ENCODE measurements at places on chromosomes 7 and 10.

DNA sequence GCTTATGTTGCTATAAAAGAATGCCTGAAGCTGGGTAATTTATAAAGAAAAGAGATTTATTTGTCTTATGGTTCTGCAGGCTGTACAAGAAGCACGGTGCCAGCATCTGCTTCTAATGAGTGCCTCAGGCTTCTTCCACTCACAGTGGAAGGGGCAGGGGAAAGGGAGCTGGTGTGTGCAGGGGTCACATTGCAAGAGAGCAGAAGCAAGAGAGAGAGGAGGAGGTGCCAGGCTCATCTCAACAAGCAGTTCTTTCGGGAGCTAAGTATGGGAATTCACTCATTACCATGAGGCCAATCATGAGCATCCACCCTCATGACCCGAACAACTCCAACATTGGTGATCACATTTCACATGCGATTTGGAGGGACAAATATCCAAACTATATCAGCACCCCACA lies 17.2 kb upstream of the SLK start:
- no peak for DNase-seq

- DNase-seq: no peak
Measured at GRCh38 chr10:119407254-119407777, 135.2 kb downstream of the RGS10 start.

DNA sequence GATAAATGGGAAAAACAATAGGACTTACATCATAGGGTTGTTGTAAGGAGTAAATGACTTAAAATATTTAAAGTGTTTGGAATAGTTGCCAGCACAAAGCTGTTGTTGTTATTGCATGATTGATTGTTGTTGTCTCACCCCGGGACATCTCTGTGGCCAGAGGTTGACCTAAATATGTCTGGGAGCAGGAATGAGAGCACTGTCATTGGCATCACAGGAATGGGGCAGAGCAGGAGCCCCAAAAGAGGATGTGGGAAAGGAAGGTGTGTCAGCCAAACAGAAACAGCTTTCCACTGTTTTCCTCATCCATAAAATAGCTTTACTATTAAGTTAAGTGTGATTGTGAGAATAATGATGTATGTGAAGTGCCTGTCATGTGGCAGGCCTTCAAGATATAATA lies 121.6 kb downstream of the TMEM168 start:
- no peak for DNase-seq

DNA sequence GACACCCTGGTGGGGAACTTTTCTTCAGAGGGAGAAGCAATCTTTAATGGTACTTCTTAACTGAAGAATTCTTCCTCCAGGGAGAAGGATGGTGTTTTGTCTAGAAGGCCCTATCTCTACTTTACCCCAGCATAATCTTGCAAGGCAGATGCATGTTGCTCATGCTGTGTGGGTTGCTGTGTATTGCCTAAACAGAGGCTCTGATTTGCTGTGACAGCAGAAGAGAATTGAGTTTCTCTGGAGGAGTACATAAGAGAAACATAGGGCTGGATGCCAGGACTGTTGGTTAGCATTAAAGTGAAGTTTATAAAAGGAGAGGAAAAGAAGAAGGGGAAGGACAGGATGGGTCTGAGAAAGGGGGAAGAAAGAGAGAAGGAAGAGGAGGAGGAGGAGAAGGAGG lies 248.1 kb upstream of the HPS1 start:
- DNase-seq: no peak

DNA sequence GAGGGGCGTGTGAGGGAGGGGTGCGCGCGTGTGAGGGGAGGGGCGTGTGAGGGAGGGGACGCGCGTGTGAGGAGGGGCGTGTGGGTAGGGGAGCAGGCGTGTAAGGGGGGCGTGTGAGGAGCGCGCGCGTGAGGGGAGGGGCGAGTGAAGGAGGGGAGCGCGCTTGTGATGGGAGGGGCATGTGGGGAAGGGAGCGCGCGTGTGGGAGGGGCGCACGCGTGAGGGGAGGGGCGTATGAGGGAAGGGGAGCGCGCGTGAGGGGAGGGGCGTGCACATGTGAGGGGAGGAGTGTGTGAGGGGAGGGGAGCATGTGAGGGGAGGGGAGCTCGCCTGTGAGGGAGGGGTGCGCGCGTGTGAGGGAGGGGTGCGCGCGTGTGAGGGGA lies 19.1 kb downstream of the MXI1 start:
- DNase-seq: peak; percentile 93

DNA sequence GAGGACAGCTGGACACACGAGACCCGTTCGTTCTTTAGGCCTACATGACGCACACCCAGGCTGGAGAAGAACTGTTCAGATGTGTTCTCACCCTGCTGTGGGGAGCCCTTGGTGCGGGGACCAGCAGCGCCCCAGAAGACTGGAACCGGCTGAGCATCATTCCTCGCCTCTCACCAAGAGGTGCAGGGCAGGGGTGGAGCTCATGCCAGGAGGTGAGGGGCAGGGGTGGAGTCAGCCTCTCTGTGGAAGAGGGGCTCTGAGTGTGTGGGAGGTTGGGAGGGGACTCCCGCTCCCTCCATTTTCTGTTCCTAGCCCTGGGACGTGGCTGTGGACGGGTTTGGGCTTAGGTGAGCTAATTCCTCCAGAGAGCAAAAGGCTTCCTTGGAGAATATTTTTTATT lies 66.0 kb upstream of the SHH start:
- no peak for DNase-seq
